ENCODE measurements at places on chromosomes 3 and 15.

- DNase-seq, result no peak
Observed at GRCh38 chr15:65578904-65579728, 31.8 kb downstream of the INTS14 start.

GRCh38 chr3:34279901-34280300 lies 481.5 kb downstream of the PDCD6IP start:
- DNase-seq, result no peak

GRCh38 chr3:72414481-72415016 lies 433.7 kb downstream of the SHQ1 start:
- no peak for DNase-seq

DNA sequence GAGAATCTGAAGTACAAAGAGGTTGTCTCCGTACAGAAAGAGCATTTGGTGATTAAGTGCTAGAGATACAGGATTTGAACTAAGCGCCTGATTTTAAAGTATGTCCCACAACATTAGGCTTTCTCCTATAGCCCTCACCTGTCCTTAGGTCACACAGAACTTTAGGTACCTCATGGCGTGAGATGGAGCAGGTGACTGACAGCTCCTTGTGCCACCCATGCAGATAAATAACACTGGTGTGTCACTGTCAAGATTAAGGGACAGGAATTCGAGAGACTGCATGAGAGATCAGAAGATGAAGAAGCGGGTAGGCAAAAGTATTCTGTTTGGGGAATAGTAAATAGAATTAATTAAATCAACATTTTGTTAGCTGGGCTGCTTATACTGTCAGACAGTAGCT lies 1.1 kb downstream of the BLM start:
- no peak for DNase-seq

GRCh38 chr3:31092748-31093589 lies 198.5 kb upstream of the GADL1 start:
- no peak for DNase-seq

GRCh38 chr15:67957435-67958132 lies 96.5 kb upstream of the PIAS1 start:
- DNase-seq, result no peak

DNA sequence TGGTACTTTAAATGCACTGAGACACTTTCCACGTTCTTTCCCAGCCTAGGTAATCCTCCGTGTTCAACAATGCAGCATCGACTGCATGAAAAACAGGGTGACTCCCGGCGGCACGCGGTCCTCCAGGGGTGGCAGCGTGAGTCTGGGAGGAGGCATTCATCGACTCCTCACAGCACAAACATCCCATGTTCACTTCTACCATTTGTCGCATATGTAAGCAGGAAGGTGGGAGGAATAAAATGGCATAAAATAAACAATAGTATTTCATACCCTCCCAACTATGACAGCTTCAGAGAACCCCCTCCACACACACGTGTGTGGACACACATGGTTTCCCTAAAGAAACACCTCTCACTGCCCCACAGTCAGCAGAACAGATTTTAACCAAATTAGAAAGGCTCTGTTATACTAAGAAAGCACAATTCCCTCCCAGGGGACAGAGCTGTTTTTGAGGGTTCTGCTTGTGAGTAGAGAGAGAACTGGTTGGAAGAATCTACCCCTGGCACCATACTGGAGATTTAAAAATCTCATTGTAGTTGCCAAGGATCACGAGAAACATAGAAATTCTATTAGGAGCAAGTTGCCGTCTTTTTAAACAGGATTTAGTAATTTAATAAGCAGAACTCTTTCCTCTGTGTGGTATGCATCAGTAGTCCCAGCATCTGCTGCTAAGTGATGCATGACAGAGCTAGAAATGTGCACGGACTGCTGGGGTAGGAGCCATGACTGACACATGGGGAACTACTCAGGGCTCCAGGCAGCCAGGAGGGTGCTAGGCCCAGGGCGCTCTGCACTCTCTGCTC lies 6.0 kb downstream of the FAM43A start:
- DNase-seq, result no peak

- DNase-seq, result no peak
Observed at GRCh38 chr3:130688015-130688688, 58.5 kb downstream of the PIK3R4 start.

GRCh38 chr3:197151580-197151979 lies 122.0 kb upstream of the MELTF start:
- peak; percentile 77 for DNase-seq

- no peak for DNase-seq
Observed at GRCh38 chr3:20140881-20141280, 45.1 kb downstream of the SGO1 start.

Measured in AML-193 (cell line).